Activated CD4-positive, alpha-beta T cell treated with anti-CD3 and anti-CD28 coated beads, Interleukin-2, Interleukin-6, amounts not matched to agents 100 ng/mL and 50 ng/mL, durations not matched to agents 16 hours and 8 hours (primary cell): ENCODE measurements at places on chromosomes 1 and 21.
A peak's percentile ranks its signal among the peaks of the same experiment; 100 is the strongest.

- no peak for DNase-seq
Observed at GRCh38 chr1:111252786-111253185, 25.3 kb downstream of the CHI3L2 start.

GRCh38 chr1:246302711-246303317, 204.3 kb downstream of the SMYD3 start:
- no peak for DNase-seq

DNA sequence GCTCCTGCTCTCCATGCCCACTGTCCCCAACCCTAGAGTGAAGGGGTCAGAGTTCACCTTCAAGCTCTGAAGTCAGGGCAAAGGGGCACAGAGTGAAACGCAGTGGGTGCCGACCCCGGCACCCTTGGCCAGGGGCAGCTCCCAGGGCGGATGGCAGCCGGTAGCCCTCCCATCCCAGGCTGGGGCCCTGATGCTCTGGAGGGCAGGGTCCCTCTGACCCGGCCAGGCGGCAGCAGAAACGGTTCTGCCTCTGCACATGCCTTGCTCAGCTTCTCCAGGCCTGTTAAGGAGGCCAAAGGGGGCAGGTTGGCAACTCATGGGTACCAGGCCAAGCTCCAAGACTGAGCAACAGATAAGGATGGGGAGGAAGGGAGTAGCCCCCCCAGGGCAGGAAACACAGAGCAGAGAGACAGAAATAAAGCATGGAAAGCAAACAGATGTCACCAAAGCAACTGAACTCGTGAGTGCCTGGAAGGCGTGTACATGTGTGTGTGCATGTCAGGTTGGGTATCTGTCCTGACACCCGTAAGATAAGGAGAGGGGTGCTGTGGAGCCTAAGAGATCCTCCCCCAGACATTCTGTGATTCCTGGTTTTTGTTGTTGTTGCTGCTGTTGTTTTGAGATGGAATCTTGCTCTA, 112.3 kb upstream of the IFFO2 start:
- no peak for DNase-seq

DNA sequence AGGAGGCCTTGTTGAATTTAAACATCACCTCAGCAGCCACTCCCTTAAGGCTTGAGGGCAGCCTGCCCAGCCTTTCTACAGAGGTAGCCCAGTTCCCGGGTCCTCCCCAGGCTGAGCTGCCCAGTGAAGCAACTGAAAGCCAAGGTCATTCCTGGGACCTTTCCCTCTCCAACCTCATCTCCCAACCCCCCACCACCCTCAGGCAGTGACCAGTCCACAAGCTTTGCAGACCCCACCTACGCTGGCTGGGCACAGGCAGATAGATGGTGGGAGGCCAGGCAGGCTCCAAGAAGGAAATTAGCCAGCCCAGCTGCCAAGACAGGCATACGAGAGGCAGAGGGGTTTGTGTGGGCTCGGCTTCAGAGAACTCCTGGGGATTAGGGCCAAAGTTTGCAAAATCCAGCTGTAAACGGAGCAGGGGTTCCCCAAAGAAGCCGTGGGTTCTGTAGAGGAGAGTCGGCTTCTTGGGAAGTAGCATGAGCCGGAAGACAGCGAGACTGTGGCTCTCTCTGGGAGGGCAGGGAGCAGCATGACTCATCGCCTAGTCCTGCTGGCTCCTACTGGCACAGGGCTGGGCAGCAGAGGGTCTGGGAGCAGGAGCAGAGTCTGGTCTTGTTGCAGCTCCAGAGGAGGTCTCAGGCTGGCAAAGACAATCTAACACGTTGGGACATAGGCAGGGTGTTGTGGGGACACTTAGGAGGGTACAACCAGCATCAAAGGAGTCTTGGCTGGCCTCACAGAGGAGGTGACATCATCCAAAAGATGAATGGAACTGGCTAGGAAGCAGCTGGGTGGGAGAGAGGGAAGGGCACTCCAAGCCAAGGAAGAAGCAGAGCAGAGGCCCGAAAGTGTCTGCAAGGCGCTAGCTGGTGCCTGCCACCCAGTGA, 2.8 kb upstream of the ZC3H12A start:
- no peak for DNase-seq

DNA sequence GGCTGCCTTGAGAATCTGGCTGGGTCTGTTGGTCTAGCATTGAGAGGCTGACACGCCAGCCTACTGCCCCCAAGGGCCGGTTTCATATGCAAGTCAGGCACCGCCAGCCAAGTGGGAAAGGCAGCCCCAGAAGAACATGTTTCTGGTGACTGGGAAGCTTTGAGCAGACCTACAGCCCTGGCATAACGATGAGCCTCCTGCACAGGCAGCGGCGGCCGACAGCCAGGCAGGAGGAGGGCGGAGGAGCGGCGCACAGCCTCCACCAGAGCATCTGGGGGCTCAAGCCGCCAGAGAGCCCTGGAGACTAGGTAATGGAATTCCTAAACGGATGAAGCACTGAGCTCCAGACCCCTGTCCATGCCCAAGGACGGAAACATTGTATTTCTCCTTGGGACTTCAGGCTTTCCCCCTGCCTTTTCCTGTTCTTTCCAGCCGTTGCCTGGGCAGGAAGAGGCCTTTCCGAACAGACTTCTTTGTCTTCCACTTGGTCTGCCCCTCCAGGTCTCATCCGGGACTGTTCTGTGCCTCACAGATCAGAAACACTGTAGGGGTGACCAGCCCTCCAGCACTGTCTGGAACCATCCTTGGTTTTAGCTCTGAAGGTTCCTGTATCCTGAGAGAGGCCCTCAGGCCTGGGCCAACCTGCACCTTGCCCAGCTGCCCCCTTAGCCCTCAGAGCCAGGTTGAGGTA, 59.5 kb downstream of the IRF2BP2 start:
- DNase-seq, result no peak

GRCh38 chr1:89736937-89737733, 83.7 kb upstream of the LRRC8D start:
- DNase-seq, result no peak

DNA sequence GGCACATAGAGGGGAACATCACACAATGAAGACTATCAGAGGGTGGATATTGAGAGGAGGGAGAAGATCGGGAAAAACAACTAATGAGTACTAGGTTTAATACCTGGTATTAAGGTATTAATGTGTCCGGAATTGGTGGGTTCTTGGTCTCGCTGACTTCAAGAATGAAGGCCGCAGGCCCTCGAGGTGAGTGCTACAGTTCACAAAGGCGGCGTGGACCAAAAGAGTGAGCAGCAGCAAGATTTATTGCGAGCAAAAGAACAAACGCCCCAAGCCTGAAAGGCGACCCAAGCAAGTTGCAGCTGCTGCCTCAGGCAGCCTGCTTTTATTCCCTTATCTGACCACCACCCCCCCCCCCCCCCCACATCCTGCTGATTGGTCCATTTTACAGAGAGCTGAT, 2022.8 kb downstream of the NCAM2 start:
- no peak for DNase-seq

DNA sequence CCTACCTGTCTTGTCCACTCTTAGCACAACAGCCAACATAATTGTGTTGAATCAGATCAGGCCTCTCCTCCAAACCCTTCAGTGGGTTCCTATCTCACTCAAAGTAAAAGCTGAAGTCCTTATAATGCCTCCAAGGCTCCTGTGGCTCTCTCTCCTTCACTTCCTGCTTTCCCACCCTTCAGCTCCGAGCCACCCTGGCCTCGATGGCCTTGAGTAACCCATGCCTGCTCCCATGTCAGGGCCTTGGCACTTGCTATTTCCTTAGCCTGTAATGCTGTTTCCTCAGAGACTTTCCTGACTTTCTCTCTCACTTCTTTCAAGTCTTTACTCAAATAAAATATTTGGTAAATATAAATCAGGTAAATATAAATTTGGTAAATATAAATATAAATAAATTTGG, 8.1 kb upstream of the PLEKHM2 start:
- no peak for DNase-seq

DNA sequence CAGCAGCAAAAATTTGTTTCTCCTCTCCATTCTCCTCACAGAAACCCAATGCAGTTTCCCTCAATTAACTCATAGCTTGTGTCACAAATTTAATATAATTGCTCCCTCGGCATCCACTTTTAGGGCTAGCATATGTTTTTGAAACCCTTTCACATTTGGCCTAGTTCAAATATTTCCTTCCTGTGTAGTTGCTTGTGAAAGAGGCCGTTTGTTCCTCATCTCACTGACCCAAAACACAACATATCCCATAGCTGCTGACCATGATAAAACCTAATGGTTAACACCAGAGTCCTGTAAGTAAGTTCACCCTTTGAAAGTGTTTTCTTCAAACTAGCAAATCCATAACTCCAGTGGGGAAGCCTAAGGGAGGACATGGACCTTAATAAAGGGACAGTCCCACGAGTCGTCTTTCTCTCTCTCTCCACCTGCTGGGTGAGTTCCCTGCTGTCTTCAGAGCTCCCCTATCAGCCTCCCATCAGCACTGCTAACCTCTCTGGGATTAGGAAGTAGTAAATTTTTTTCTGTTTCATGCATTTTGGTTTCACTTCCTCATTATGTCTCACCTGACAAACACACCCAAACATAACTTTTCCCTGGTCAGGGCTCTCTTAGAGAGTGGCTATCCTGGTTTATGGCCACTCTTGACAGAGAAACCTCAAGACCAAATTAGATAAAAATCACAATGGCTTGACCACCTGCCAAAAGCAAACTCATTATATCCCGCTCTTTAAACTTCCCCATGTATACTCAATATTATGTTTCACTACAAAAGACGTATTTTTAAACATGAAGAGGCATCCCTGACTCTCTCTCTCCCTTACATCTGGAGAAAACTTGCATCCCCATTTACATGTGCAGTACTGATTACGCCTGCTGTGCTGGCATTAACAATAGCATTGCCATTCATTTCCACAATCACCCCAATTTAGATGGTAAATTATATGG, 177.7 kb upstream of the HP1BP3 start:
- DNase-seq, result no peak

GRCh38 chr21:17560377-17561025, 47.7 kb downstream of the CXADR start:
- DNase-seq, result no peak

GRCh38 chr21:16194788-16195537, 465.2 kb downstream of the USP25 start:
- no peak for DNase-seq

DNA sequence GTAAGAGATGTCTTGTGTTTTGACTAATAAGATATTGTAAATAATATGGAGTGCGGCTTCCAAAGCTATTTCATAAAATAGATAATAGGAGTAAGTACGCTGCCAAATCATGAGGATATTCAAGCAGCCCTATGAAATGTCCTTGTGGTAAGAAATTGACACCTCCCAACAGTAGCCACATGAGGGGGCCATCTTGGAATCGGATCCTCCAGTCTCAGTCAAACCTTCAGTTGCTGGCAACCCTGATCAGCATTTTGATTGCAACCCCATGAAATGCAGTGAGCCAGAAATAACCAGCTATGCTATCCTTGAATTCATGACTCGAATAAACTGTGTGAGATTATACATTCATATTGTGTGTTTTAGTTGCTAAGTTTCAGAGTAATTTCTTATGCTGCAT, 212.4 kb downstream of the PLA2G4A start:
- no peak for DNase-seq

- no peak for DNase-seq
Observed at GRCh38 chr21:31459457-31459856, 115.4 kb upstream of the TIAM1 start.

DNA sequence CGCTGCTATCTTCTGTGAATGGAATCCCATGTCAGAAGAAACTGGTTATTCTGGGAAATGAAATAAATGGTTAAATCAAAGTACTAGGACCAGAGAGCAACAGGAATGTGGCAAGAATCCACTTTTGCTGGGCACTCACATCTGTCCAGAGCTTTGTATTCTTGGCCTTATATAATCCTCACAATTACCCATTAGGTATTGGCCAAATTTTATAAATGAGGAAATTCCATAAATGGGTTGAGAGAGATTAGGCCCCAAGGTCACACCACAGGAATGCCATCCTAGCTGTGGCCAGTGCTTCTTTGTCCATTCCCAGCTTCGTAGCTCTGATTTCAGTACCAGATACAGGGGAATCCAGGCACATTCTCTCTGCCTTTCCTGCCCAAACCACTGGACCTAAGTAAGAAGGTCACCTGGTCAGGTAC, 76.1 kb upstream of the HOOK1 start:
- DNase-seq, result no peak

- peak; percentile 73 for DNase-seq
Observed at GRCh38 chr1:50332941-50333594, 90.2 kb downstream of the DMRTA2 start.

DNA sequence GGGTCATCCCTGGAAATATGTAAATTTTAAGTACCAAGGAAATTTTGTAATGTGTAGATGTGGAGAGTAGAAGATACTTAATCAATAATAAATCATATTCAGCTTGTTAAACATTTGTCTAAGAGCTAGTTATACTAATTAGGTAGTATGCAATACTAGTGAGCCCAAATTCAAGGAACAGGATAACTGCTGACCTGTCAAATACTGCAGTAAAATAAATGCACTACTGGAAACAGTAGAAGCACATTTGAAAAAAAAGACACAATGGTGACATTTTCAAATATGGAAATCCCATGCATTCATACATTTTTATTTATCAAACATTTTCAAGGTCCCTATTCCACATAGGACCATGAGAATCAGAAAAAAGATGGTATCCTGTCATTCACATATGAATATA, 27.2 kb downstream of the EPRS1 start:
- DNase-seq, result no peak

- no peak for DNase-seq
Observed at GRCh38 chr1:223423641-223424233, 30.5 kb downstream of the CCDC185 start.

DNA sequence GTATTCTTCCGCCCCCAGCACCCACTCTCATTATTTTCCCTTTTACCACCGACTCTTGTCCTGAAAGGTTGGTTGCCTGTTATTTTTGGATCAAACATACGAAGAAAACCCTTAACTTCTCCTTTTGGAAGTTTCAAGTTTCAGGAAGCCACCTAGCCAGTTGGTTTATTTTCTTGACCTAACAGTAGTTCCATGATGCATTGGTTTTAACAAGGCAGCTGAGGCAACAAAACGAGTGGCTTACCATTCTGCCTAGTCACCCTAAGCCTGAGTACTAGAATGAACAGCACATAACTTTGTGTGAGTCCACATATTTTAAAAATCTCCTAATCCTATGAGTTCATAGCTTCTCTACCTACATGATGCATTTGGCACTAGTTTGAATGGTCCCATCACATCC, 28.9 kb downstream of the OLFM3 start:
- no peak for DNase-seq

DNA sequence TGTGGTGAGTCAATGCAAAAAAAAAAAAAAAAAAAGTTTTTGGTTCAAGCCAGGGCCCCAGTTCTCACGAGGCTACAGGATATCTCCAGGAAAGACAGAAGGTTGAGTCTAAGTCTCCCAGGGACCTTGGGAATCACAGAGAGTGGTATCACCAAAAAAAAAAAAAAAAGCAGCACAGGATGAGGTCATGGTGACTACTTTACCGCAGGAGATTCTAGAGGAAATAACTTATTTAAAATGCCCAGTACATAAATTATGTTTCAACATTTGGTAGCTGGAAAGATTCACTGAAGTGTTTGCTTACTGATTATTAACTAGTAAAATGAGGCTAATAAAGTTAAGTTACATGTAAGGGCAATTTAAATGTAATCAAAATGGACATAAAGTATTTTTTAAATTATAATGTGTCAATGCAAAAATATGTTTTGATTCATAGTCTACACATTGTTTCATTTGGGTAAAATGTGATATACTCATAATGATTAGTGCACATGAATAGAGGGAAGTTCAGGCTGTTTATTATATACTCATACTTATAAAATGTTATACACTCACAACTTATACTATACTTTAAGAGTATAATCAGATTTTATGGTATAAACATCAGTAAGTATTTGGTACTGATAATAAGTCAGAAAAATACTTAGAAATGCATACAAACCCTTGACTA, 84.1 kb downstream of the PLPPR5 start:
- no peak for DNase-seq
